ENCODE measurements at places on chromosomes 1 and 21.
A peak's percentile ranks its signal among the peaks of the same experiment; 100 is the strongest.

GRCh38 chr21:26099610-26100219, 70.9 kb downstream of the APP start:
- no peak for DNase-seq

DNA sequence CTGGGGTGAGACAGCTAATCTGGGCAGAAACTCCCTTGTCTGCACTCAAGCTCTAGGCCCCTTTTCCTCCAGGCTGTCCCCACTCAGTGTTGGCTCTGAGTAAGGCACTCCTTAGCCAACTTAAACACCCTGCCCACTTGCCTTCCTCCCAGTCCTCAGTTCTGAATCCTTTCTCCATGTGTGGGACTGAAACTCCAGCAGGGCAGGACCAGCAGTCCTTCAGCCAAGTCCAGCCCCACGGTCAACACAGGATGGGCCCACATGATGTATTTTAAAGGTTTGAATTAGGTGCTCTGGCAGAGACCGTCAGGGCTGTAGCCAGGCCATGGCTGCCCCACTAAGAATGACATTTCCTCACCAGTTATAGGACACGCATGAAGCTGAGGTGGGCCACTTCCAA, 107.8 kb downstream of the EDEM3 start:
- no peak for DNase-seq

- DNase-seq, result no peak
Measured at GRCh38 chr1:61648983-61649742, 75.8 kb downstream of the TM2D1 start.

DNA sequence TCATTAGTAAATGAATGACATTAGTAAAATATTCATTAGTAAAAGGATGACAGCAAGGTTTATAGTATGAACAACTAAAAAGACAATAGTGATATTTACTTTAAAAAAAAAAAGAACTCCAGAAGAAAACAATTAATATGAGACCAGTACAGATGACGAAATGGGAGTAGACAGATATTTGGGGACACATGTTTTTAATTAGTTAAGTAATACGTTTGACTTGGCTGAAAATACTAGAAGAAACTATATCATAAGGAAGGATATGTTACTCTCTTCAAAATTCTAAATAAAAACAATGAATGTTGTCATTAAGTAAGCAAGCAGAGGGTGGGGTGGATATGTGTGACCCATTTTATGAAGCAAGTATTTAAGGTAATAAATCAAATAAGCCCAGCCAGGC, 61.9 kb downstream of the GPATCH2 start:
- DNase-seq, result no peak

GRCh38 chr21:43761886-43762285, 14.2 kb downstream of the CSTB start:
- no peak for DNase-seq

DNA sequence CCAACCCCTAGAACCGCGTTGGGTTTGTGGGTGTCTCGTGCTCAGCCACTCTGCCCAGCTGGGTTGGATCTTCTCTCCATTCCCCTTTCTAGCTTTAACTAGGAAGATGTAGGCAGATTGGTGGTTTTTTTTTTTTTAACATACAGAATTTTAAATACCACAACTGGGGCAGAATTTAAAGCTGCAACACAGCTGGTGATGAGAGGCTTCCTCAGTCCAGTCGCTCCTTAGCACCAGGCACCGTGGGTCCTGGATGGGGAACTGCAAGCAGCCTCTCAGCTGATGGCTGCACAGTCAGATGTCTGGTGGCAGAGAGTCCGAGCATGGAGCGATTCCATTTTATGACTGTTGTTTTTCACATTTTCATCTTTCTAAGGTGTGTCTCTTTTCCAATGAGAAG, 18.7 kb downstream of the TFF3 start:
- DNase-seq, result no peak

DNA sequence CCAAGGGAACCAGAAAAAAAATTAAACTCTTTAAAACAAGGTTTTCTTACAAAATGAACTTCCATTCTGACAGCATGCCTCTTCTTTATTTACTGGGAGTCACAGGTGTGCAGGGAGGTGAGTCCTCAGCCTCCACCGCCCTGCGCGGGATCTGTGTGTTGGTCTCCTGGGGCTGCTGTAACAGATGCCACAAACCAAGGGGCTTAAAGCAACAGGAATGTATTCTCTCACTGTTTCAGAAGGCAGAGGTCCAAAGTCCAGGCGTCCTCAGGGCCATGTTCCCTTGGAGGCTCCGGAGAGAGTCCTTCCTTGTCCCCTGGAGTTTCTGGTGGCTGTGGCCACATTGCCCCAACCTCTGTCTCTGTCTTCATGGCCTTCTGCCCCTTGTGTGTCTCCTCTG, 123.6 kb upstream of the C1orf174 start:
- no peak for DNase-seq

DNA sequence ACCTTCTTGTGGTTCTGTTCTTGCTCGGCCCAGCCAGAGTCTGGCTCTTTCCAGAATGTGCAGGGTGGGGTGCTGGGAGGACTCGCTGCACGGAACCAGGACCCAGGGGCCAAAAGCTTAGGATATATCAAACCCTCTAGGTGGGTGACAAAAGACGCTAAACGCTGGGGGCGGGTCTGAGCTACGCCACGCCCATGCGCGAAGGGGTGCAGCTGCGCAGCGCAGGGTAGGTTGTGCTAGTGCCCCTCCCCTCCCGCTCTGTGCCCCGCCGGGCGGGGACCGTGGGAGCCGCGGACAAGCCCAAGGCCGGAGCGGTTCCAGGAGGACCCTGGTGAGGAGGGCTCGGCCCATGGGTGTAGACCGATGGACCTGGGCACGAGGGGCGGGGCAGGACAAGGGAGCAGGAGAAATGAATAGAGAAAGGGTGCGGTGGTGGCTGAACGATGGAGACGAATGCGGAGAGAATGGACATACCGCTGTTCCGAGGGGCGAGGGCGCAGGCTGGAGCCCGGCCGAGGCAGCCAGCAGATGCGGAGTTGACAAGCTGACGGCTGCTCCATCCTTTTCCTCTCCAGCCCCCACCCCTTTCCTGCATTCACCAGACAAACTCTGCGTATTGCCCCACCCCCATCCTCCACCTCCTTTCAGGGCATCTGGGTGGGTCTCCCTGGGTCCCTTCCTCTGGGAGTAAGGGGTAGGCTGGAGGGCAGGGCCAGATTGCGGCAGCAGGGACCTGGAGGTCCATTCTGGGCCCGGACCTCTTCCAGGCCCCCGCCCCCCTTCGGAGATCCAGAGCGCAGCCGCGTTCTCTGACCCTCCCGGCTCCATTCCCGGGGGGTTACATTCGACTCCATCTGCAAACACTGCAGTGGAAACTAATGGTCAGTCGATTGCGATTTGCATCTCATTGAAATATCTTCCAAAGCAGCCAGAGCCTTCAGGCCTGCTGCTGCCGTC, at the start of gene RUSC1:
Gene RUSC1 (plus strand): TSS at position 234 of the 957 bp plus-strand sequence. CDS start 880 bp downstream, outside the sequence.
- peak; percentile 54 for DNase-seq

DNA sequence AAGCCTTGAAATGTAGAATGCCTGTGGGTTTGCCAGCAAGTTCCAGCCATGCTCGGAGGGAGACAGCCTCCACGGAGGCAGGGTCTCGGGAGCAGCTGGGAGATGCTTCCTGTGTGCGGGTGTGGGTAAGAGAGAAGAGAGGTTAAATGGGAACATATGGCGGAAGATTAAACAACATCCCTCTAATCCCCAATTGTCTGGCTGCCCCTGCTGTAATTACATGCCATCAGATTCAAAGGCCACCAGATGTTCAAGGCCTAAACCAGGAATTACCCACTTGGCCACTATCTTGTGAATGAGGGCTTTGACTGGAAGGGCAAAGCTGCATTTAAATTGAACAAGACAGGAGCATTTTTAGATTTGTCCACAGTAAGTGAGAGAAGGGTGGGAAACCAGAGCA, 81.4 kb upstream of the BACE2 start:
- no peak for DNase-seq
